A549 treated with RU486 at 1 μM for 4 hours (cell line): ENCODE measurements at places on chromosomes 12 and 14. TPM values are rescaled to one million over a fixed set of nuclear protein-coding genes. Genes with fewer than 3 reads are reported as not detected.

NPFF gene
- total RNA-seq, result not detected in 5 replicates

HHIPL1 gene
- 0.05 to 0.34 TPM (median 0.29 TPM) in 5 replicates for total RNA-seq

SLC17A8 gene
- 0.02 TPM in 1 of 5 replicates, not detected in the others for total RNA-seq

LYZ gene
- total RNA-seq, result 0.73 to 2.2 TPM in 2 of 5 replicates, not detected in the others

DPY19L2 gene
- total RNA-seq, result 1.1 to 2.6 TPM (median 1.8 TPM) in 5 replicates

IL26 gene
- total RNA-seq, result not detected in 5 replicates

KRT80 gene
- total RNA-seq, result 46.7 to 71.8 TPM (median 60.6 TPM) in 5 replicates

OAS3 gene
- total RNA-seq, result 23.1 to 33.3 TPM (median 29.4 TPM) in 5 replicates

PPHLN1 gene
- total RNA-seq, result 52.4 to 81.1 TPM (median 56.4 TPM) in 5 replicates

ZNF664 gene
- total RNA-seq, result 44.5 to 66.0 TPM (median 62.1 TPM) in 5 replicates

CELA1 gene
- not detected in 5 replicates for total RNA-seq

ZNF268 gene
- 9.2 to 17.8 TPM (median 10.1 TPM) in 5 replicates for total RNA-seq

MYH6 gene
- not detected in 5 replicates for total RNA-seq

MBD6 gene
- total RNA-seq, result 16.7 to 30.9 TPM (median 25.6 TPM) in 5 replicates

FAM222A gene
- total RNA-seq, result 3.8 to 7.3 TPM (median 5.8 TPM) in 5 replicates

COX8C gene
- total RNA-seq, result not detected in 5 replicates

ASPG gene
- 0.13 TPM in 1 of 5 replicates, not detected in the others for total RNA-seq

SIX1 gene
- 4.3 to 10.1 TPM (median 9.5 TPM) in 5 replicates for total RNA-seq

ALDH6A1 gene
- 1.6 to 2.9 TPM (median 2.4 TPM) in 5 replicates for total RNA-seq

PSMA6 gene
- 246 to 299 TPM (median 253 TPM) in 5 replicates for total RNA-seq

FKBP11 gene
- 49.2 to 63.3 TPM (median 55.4 TPM) in 5 replicates for total RNA-seq

ADCY6 gene
- 10.1 to 16.3 TPM (median 15.7 TPM) in 5 replicates for total RNA-seq

C12orf54 gene
- not detected in 5 replicates for total RNA-seq

RNU6-8 gene
- total RNA-seq, result not detected in 5 replicates

KDM2B gene
- 18.4 to 24.1 TPM (median 22.3 TPM) in 5 replicates for total RNA-seq

ZNF384 gene
- 52.6 to 62.9 TPM (median 62.6 TPM) in 5 replicates for total RNA-seq

RDH11 gene
- 65.4 to 67.4 TPM (median 65.7 TPM) in 5 replicates for total RNA-seq

PMCH gene
- not detected in 5 replicates for total RNA-seq

CEBPE gene
- total RNA-seq, result not detected in 5 replicates

GAPDH gene
- 6,637 to 8,953 TPM (median 8,845 TPM) in 5 replicates for total RNA-seq

PIANP gene
- 0.51 to 1.1 TPM (median 0.81 TPM) in 5 replicates for total RNA-seq

TMEM52B gene
- 0.05 to 0.18 TPM (median 0.13 TPM) in 4 of 5 replicates, not detected in the other for total RNA-seq

MYF5 gene
- total RNA-seq, result not detected in 5 replicates
